ENCODE measurements at places on chromosomes 12 and 14.

DNA sequence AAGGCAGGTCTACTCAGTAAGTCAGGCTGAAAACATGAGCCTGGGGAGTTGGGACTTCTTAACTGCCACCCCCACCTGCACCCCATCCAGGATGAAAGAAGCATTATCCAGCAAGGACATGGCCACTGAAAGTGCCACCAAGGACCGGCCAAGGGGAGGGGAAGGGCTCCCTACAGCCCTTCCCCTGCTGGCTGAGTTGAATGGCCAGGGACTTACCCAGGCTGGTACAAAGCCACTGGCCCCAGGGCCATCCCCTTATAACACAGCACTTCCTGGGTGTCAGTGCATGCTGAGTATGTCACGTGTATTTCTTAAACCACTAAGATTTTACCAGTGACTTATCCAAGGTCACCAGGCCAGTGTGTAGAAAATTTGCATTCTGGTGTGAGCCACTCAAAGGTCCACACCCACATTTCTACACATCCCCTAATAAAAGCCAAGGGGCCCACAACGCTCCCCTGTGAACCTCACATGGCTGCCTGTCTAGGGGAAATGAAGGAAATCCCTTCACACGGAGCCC, 29.3 kb upstream of the ZFP36L1 start:
- no peak for DNase-seq

GRCh38 chr14:95774265-95775160, 60.6 kb upstream of the TCL1A start:
- DNase-seq: no peak

GRCh38 chr14:99210333-99210732, 61.7 kb downstream of the BCL11B start:
- no peak for DNase-seq

- DNase-seq: no peak
Measured at GRCh38 chr12:58850826-58851225, 69.5 kb downstream of the LRIG3 start.

GRCh38 chr14:67815573-67816225, 691 bp downstream of the ZFYVE26 start:
- DNase-seq: no peak

DNA sequence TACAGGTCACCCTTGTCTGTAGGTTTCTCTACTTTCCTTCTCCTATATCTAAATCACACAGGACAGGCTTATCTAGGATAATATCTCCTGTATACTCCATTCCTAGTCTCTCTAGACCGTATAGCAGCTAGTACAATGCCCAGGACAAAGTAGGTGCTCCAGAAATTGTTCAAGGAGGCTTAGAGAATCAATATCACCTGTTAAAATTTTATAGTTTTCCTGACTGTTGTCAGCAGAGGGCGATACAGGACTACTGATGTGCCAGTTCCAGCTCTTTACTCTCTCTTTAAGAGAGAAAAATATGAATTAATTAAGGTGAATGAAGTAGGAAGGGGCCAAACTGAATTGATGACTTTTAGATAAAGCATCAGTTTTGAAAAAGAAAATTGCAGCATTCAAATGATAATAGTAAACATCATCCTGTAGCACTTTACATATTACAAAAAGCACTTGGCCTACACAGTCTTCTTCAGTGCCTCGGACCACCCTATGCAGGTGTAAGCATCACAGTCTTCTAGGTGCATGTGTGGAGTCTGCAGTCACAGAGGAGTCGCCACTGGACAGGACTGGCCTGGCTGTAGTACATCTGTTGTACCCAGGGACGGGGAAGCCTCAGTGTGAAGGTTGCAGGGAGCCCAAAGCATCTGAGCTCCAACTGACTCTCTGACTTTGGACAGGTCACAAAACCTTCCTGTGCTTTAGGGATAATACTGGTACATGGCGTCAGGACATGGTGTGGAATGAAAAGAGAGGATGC, 61.9 kb upstream of the MAX start:
- no peak for DNase-seq

GRCh38 chr12:50647479-50647878, 116.4 kb upstream of the ATF1 start:
- DNase-seq: no peak

GRCh38 chr14:60249321-60250256, 568 bp downstream of the PPM1A start:
- peak; percentile 66 for DNase-seq

DNA sequence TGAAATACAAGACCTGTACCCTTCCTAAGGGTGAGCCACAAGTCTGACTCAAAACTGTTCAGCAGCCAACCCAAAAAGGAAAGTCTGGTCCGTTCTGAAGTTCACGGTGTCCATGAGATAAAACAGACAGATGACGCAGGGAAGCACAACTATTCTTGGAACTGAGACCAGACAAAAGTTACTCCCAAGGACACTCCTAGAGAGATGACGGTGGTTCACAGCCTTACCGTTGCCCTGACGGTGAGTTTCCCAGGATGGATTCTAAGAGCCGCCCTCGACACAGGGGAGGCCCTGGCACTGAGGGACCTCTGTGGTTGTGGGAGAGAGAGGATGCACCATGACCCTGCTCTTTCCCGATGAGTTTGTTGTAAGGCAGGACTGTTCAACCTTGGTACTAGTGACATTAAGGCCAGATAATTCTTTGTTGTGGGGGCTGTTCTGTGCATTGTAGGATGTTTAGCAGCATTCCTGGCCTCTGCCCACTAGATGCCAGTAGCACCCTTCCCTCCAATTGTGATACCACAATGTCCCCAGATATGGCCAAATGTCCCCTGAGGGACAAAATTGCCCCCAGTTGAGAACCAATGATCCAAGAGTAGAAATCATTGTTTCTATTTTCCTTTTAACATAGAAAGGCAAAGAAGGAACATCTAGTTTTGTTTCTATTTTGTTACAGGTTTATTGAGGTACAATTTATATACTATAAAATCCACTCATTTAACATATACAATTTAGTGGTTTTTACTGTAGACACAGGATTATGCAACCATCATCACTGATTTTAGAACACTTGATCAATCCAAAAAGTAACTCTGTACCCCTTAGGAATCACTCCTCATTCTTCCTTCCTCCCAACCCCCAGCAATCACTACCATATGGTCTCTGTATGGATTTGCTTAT, 23.0 kb downstream of the OR10P1 start:
- DNase-seq: no peak

DNA sequence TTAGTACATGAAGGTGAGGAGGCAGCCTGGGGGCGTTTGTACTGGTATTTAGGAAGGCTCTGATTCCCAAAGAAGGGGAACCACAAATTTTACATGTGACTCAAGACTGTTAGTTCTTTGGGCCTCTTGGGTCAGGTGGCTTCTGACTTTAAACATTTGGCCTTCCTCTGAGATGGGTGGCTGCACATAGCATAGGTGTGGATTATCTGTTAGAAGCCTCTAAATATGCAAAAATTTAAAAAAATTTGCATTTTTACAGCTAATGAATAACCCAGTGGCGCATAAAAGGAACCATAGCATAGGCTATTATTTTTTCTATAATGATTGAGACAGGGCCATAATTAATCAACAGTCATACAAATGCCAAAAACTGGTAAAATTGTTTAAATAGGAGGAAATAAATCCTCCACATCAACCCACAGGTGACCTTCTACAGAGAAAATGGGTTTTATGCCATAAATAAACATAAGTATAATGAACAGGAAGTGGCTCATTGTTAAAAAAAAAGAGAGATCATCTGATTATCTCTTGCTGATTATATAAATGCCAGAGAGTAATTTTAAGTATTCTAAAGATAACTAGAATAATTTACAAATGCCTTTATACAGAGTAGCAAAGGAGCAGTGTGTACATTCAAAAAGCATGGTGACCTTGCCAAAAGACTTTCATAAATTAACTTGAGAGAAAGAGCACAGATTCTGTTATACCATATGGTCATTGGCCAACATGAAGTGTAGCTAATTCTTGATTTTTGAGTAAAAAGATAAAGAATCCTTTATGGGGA, 284.2 kb upstream of the ATP2B1 start:
- no peak for DNase-seq

- DNase-seq: no peak
Measured at GRCh38 chr12:10068644-10069043, 30.1 kb downstream of the CLEC1A start.

DNA sequence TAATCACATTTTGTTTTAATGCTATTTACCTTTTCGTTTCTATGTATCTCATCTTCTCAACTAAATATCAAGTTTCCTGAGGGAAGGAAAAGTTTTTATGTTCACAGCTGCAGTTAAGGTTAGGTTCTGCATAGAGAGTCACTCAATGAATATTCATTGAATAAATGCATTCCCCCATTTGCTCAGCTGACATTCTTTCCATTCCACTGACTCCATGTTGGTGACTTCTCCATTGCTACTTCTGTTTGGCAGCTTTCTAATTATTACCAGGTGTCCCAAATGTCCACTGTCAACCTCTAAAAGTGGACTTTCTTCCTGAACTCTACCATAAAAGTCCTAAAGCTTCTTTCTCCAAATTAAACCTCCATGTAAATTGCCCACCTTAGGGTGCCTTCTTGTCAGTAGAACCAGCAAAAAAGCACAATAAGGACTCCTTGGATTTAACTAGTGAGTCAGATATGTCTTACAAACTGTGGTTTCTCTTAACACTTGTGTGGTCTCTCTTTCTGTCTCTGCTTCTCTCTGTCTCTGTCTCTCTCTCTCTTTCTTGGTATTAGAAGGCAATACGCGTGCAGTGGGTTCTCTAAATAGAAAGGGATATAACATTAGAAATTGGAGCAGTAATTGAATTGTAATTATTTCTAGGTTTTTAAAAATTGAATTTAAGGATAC, 85.9 kb downstream of the TMEM117 start:
- no peak for DNase-seq

GRCh38 chr12:63952995-63953394, 108.5 kb downstream of the SRGAP1 start:
- no peak for DNase-seq

GRCh38 chr12:113577464-113578129, 105.9 kb upstream of the LHX5 start:
- DNase-seq: no peak

DNA sequence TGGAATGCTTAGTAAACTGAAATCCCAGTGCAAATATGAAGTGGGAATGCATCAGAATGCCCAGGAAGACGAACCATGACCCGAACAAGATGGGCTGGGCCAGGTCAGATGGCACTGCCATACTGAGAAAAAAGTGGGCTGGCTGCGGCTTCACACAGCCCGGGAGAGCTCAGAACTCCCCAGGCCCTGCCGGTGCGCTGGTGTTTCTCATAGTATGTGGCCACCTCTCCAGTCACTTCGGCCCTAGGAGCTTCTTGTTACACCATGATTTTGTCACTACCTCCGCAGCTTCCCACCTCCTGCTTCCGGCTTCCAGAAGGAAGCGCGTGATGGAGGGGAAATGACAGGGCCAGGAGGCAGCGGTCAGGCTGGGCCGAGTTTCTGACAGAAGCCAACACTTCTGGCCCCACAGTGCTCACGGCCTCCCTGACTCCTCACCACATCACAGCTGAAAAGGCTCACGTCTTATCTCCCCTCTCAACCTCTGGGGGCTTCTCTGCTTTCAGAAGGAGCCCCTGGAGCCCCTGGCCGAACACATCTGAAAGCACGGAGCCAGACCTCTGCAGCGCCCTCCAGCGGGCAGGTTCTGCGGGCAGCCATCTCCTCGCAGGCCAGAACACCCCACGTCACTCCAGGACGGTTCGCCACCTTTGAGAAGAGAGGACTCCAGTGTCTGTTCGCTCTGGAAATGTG, 30.7 kb downstream of the DAD1 start:
- no peak for DNase-seq

DNA sequence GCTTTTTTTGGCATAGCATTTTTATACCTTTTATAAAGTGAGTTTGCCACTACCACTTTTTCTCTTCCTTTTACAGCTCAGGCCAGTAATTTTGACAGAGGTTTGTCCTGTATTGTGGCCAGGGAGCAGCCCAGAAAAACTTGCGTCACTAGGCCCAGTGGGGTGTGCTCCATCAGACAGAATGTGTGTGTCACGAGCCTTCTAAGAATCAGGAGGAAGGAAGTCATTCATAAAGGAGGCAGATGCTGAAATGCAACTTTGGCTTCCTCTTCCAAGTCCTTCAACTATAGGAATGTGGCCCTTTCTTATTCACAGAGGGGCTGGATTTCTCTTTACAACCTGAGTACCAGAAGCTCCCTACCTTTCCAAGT, 10.1 kb upstream of the RAB35 start:
- no peak for DNase-seq

DNA sequence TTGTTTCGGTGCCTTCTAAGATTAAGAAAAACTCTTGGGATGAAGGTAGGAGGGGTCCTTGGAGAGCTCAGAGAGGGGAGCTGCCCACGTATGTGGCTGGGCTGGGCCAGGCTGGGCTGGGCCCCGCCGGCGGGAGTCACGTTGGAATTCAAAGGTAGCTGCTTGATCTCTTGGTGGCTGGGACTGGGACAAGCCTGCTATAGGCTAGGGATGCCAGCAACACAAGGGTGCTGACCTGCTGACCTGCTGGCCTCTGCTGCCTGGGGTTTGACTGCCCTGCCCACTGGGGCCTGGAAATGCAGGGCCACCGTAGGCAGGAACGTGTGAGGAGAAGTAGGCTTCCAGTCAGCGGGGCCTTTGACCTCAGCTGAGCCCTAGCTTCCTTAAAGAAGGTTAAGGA, 52.8 kb upstream of the GTF2A1 start:
- no peak for DNase-seq

DNA sequence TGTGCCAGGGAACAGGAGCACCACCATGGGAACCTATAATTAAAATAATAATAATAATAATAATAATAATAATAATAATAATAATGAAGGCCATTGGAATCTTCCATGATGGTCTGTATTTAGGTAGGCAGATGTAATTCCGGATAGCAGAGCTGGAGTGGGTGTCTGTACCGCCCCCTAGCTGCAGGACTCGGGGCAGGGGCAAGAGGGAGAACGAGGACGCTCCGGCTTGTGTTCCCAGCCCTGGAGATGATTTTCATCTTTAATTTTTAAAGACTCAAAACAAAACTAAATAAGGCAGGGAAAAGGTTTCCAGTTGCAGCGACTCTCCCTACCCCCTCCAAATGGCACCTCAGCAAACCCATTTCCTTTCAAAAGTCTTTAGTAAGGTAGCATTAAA, 501.1 kb downstream of the VRK1 start:
- DNase-seq: no peak

DNA sequence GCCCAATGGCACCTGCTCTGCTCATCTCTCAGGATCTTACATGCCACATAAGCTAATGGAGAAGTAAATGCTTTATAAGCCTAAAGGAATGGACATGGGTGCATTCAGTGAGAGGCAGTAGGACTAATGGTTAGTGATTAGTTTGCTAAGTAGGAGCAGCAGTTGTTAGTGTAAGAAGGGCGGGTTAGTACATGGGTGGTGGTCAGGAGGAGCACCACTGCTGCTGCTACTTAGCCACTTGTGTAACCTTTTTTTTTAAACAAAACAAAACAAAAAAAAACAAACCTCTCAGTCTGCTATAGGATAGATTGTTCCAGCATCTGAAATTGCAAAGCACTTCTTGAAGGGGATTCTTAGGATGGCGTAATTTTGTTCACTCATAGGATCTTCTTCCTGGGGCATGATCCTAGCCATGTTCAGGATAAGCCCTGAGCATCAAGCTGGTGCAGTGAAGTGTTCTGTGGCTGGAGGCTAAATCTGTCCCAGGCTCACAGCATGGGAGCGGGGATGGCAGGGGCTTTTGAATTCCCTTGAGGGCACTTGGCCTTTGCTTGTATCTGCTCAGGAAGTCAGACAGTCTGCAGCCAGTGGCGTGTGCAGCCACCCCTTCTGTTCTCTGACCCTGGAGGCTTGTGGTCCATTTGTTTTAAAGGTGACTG, 63.6 kb downstream of the CHST11 start:
- no peak for DNase-seq
